ENCODE measurements at places on chromosomes 16 and 17. TPM values are rescaled to one million over a fixed set of nuclear protein-coding genes. Genes with fewer than 3 reads are reported as not detected.

Gene GAS2L2
- total RNA-seq = not detected

Gene CACNG1
- total RNA-seq = not detected

Gene CDRT4
- 4.8 TPM for total RNA-seq

Gene CHRNE
- total RNA-seq = 0.88 TPM

All from T-helper 1 cell treated with Interleukin-12 subunit alpha and Interleukin-12 subunit beta and Interleukin-4 antibody, amounts not matched to agents 30 ng/mL and 1 ng/mL, for 36 hours (primary cell).